Forelimb muscle (tissue), 1 donor: ENCODE measurements at places on chromosomes 5 and 9. TPM values are rescaled to one million over a fixed set of nuclear protein-coding genes. Genes with fewer than 3 reads are reported as not detected.

DNA sequence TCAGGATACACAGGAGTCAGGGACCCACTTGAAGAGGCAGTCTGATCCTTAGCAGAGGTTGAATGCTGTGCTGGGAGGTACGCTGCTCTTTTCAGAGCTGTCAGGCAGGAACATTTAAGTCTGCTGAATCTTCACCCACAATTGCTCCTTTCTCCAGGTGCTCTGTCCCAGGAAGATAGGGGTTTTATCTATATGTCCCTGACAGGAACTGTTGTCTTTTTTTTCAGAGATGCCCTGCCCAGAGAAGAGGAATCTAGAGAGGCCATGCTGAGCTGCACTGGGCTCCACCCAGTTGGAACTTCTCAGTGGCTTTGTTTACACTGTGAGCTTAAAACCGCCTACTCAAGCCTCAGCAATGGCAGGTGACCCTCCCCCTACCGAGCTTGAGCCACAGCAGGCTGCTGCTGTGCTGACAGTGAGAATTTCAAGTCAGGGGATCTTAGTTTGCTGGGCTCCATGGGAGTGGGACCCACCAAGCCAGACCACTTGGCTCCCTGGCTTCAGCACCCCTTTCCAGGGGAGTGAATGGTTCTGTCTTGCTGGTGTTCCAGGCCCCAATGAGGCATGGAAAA, 169.0 kb downstream of the FBXL17 start:
- no peak for DNase-seq

DNA sequence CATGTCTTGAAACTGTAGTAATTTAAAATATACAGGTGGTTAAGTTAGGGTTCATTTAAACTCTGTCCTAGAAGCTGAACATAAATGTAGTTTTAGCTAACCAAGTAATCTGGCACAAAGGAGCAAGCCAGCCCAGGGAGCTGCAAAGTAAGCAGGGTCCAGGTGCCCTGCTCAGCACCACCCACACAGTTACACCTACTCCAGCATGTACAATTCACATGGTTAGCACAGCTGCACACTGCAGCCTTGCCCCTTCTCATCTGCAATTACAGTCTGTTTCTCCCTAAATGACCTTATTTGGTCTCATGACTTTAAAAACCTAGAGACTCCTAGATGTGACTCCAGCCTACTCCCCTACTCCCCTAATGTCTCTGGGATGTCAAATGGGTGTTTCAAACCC, 128.4 kb downstream of the EPB41L4A start:
- no peak for DNase-seq

DNA sequence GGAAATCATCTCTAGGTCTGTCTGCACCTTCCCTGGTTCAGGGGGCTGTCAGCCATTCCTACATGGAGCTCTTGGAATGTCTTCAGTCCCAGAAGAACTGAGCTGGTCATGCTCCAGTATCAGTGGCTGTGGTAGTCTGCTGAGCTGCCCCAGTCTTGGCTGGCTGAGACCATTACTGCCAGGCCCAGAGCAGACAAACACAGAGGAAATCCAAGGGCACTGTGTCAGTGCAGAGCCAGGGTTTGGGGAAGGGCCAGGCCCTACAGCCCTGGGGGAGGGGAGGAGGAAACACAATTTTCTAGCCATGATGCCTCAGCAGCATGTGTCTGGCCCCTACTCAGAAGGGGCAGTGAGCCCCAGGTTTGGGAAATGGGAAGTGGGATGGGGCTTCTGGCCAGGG, 58.4 kb downstream of the ARHGEF37 start:
- no peak for DNase-seq

- DNase-seq = no peak
These were observed 716.5 kb downstream of the PRELID2 start for GRCh38 chr5:145118611-145119010.

DNA sequence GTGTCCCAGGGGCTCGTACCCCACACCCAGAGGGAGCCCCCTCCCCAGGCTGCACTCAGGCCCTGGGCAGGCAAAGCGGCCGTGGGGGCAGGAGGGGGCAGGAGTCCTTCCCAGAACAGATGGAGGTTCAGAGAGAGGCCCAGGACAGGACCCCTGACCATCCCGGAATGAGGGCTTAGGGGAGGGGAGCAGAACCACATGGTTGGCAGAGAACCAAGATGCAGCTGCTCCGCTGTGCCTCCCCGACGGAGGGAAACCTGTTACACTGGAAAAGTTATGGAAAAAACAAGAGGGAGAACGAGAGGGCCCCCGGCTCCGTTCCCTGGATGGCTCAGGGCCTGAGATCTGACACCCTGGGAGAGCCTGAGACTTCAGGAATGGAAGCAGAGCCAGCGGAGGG, 22.7 kb downstream of the SLC12A7 start:
- no peak for DNase-seq

GRCh38 chr5:172497591-172498255, 43.4 kb upstream of the SH3PXD2B start:
- no peak for DNase-seq

- DNase-seq = no peak
These were observed 1.0 kb downstream of the RABL6 start for GRCh38 chr9:136808806-136809158.

GRCh38 chr5:105504-106070, 13.6 kb downstream of the PLEKHG4B start:
- DNase-seq = no peak

DNA sequence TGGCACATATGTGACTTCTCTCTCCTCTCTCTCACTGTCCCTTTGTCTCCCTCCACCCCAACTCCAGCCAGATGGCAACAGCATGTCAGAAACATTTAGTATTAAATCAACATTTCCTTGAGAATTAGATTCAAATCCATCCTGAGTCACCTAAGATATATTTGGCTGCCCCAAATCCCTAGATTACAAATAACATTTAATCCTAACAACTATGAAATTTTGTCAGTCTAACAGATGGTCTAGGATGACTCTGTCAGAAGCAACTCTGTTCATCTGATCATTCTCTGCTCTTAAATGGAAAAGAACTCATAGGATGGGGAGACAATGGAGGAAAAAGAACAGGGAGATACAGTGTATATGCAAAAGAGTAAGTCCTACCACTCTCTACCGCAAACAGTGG, 201.2 kb downstream of the TSSK1B start:
- DNase-seq = no peak

DNA sequence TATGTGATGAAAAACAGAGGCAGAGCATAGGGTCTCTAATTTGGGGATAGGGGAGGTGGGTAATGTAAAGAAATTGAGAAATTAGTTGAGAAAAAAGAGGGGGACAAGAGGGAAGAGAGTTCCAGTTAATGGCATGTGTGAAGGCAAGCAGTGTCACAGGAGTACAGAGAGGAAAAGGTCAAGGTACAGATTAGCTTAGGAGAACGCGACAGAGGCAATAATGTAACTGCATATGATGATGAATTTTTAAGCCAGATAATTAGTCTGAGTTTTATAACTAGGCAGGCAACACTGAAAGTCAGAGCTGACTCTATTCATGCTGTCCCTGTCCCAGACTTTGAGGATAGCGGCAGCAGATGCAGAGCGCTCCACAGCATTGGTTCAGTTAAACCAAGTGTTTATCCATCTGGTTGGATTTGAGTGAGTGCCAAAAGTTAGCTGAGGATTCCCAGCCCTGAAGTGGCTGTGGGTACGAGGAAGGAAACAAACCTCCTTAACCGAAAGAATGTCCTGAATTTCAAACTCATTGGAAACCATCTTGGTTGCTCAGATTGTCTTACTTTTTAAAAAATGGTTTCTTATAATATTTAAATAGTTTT, 315.2 kb downstream of the ARHGAP26 start:
- DNase-seq = no peak

- DNase-seq = no peak
These were observed 6.9 kb downstream of the COL23A1 start for GRCh38 chr5:178583279-178583678.

The LAMC3 gene
- 1.9 TPM for polyA plus RNA-seq

The GMCL2 gene
- polyA plus RNA-seq = not detected

The CDKN2B gene
- polyA plus RNA-seq = 0.25 TPM

The PRKAA1 gene
- polyA plus RNA-seq = 31.9 TPM

The SLCO6A1 gene
- polyA plus RNA-seq = 0.48 TPM
